NK-92 treated with Interleukin-12 subunit alpha and Interleukin-12 subunit beta, amount 100 ng/mL, for 24 hours (cell line): ENCODE measurements at places on chromosomes 2 and 18.

DNA sequence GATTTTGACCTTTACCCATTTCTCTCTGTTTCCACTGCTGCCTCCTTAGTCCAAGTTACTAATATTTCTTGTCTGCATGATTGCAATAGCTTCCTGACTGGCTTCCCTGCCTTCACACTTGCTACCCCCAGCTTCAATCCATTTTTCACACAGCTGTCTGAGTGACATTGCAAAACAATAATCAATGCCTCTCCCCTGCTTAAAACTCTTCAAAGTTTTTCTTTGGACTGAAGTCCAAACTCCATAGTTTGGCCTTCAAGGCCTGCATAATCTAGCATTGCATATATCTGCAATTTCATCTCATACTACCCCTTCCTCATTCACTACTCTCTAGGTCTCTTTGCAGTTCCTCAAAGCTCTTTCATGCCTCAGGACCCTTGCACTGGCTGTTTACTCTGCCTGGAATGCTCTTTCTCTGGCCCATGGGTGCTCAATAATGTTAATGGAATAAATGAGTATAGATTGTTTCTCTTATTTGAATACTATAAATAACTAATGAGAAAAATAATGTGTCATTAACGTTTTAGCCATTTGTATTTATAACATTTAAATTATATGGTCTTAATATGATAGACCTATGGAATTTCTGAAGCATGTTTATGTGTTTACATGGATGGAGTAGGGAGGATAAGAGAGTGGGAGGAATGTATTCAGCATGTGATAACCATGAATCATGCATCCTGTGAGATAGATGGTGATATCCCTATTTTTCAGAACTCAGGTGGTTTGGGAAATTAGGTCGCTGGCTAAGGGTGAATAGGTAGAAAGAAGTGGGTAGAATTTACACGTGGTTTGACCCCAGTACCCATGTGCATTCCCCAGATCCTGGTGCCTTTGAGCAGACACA, 5.7 kb upstream of the TMEM178A start:
- no peak for DNase-seq

- DNase-seq = no peak
These were observed 154.5 kb upstream of the RBMS1 start for GRCh38 chr2:160647967-160648685.

- DNase-seq = no peak
These were observed 314.7 kb downstream of the DSC3 start for GRCh38 chr18:30727849-30728248.

DNA sequence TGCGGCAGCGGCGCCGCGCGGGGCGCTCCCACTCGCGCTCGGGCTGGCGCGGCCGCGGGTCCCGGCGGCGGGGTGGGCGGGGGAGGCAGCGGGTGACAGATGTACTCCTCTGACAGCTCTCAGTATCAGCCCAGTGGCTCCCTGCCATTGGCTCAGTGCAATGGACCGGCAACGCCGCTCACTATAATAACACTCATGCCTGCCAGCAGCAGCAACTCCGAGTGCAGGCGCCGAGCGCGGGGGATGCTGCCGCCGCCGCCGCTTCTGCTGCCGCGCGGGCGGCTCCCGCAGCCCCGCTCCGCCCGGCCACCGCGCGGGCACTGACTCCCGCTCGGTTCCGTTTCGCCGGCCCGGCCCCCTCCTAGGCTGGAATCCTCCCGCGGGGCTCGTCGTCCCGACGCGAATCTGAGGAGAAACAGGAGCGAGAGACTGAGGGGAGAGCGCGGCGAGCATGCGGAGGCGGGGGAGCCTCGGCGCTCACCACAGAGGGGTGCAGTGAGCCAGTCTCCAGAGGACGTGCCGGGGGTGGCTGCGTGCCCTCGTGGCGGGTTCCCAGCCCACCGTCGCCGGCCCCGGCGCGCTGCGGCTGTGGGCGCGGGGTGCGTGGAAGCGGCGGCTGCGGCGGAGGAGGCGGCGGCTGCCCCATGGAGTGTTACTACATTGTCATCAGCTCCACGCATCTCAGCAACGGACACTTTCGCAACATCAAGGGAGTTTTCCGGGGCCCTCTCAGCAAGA, at the start of gene ZNF804A:
Gene ZNF804A, plus strand, starts transcription at position 214 of the 738 bp plus-strand sequence. Its CDS starts 431 bp downstream, at position 645.
- no peak for DNase-seq

GRCh38 chr18:70127359-70127758, 78.1 kb downstream of the RTTN start:
- DNase-seq = no peak

DNA sequence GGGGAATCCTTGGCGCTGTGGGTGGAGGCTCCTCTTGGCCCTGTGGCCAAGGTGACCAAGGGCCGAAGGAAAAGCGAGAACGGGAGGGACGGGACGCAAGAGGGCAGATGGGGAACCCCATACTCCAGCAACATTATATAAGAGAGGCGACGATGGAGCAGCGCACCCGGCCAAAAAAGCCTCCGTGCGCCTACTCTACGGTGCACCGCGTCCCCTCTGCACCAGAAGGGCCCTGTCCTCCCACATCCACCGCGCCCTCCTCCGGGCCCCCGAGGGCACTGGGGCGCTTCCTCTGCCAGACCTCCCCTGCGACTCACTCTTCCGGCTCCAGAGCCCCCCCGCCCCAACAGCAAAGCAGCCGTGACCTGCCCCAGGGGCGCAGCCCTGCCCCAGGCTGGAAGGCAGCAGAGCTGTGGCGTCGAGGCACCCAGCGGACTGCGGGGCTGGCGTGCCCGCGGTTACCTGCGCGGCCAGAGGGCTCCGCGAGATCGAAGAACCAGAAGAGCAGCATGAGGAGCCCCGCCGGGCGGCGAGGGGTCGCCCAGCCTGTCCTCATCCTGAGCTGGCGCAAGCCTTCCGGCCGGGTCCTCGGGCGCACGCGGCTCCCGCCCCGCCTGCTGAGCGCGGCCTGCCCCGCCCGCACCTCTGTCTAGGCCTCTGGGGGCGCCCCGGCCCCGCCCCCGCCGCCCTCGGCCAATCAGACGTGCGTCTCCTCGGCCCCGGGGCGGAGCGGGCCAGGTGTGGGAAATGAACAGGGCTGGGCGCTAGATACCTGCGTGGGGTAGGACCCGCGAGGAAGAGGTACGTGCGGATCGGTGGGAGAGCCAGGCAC, 106.3 kb upstream of the CD302 start:
- peak; percentile 68 for DNase-seq

DNA sequence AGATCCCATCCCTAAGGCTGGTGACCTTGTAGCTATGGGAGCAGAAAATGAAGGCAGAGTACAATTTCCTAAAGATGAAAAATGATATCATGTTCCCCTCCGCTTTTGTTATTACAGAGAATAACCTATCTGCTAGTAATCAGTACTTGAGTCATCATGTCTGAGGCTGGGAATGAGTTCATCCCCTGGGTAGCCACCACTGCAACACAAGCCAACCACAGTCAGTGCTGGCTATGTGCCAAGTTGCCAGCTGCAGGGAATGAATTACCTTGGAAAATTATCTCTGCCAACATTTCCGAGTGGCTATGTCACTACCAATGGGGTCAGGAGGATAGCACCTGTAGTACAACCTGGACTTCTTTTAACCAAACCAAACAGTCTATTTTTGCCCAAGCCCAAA, 1094.7 kb upstream of the DDX18 start:
- no peak for DNase-seq

DNA sequence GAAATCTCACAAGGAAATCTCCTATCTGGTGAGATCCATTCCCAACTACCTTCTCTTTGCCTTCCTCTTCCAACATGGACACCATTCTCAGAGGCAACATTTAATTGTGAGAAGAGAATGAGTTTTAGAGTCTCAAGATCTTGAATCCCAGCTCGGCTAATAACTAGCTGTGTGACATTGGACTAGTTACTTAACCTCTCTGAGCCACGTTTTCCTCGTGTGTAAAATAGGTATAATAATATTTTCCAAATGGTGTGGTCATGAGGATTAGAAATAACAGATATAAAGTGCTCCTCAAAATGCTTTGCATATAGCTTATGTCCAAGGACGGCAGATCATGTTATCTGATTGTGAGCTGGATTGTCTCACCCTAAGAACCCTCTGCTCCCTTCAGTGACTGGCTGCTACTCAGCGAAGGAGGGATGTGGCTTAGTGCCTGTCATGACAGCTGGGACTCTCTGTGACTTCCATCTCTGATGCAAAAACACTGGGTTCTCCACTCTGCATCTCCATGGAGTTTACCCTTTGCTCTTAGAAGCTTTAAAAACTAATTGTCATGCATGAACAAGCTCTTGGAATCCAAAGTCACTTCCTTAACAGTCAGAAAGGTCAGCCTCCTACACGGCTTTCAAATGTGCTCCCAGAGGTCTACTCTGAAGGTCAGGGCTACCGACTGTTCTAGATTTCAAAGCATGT, 38.4 kb upstream of the MRPL19 start:
- DNase-seq = no peak

- no peak for DNase-seq
These were observed 65.6 kb downstream of the TWSG1 start for GRCh38 chr18:9400197-9400596.

- DNase-seq = no peak
These were observed 28.0 kb downstream of the AGAP1 start for GRCh38 chr2:235521844-235522243.

GRCh38 chr2:133266926-133267590, 301.2 kb downstream of the NCKAP5 start:
- no peak for DNase-seq

DNA sequence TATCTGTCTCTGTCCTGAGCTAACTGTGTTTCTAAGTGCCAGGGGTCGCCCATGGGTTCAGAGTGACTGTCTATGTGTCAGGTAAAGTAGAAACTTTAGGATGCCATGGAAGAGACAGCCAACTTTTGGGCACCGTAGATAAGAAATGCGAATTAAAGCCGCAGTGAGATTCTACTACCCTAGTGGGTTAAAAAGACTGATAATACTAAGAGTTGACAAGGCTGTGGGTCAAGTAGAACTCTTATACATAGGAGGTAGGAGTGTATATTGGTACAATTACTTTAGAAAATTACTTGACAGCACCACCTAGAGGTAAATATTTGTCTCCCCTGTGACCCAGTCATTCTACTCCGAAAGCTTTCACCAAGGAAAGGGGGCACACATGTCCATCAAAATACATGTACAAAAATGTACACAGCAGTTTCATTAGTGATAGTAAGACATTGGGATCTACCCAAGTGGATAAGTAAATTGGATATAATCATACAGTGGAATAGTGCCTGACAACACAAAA, 371.3 kb downstream of the SLC4A3 start:
- no peak for DNase-seq

DNA sequence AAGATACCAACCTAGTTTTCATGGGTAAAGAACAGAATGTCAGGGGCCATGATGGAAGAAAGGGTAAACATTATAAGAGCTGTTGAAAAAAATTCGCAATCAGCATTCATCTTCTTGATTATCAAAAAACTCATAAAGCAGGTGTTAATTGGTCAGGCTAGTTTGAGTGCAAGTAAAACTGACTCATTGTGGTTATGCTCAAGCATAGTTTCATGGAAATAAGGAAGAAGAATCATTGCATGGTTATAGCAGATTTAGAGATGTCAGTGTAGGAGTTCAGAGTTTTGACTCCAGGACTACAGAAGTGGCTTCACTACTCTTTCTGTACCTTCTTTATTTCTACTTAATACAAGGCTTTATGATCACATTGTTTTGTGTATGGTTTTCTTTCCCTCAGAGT, 26.9 kb upstream of the CDH19 start:
- DNase-seq = no peak

DNA sequence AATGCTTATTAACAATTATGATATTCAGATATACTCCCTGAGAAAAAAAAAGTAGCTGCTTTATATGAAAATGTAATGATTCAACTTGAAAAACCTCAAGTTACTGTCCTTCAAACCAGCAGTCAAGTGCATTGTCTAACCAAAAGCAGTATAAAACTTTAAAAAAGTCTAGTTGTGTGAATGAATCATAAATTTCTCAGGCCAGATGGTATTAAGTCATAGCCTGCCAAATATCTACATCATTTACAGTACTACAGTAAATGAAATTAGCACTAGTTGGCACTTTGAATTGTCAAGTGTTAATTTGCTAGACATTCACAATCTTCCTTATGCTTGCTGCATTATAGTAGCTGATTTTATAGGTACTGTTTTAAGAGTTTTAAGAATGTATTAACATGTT, 85.9 kb downstream of the CBLN2 start:
- no peak for DNase-seq

DNA sequence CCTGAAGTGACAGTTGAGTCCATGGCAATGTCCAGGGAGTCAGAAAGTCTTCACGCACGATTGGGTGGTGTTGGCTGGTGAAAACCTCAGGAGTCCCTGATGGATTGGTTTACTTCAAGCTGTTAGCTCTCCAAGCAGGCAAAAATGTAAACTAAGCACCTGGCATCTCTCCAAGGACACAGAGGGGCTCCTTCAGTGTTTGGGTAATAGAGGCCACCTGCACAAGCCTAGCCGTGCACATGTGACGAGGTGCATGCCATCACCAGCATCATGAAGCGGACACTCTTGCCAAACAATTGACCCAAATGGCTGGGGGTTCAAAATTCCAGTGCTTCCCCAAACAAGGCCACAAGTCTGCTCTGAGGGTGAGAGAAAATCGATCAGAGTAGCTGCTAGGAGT, 104.7 kb upstream of the CD302 start:
- DNase-seq = no peak

DNA sequence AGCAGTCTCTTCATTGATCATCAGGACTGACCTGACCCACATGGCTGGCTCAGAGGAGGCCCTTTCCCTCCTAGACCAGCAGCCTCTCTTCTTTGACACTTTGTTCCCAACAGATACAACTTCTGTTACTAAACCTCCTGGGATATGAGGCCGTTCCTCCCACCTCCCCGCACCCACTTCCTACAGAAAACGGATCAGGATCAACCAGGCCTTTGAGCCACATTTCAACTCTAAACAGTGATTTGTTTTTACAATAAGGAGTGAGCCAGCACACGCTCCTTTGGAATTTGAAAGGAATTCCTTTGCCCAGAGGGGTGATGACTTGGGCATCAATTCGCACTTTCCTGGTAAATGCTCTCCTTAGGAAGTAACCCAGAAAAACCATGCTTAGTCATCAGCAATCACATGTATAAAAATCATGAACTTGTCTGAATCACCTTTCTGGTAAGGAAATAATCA, 180.4 kb downstream of the FAM124B start:
- DNase-seq = no peak

DNA sequence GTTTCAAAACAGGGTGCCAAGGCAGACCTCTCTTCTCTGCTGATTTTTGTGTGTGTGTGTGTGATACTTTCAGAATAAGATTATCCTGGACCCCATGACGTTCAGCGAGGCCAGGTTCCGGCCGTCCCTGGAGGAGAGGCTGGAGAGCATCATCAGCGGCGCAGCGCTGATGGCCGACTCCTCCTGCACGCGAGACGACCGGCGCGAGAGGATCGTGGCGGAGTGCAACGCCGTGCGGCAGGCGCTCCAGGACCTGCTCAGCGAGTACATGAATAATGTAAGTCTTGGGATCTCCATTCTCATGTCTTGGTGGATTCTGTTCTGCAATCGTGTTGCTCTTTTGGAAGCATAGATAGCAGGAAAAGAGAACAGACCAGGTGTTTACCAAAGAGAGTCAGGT, 395.0 kb downstream of the LRRTM1 start:
- DNase-seq = no peak

DNA sequence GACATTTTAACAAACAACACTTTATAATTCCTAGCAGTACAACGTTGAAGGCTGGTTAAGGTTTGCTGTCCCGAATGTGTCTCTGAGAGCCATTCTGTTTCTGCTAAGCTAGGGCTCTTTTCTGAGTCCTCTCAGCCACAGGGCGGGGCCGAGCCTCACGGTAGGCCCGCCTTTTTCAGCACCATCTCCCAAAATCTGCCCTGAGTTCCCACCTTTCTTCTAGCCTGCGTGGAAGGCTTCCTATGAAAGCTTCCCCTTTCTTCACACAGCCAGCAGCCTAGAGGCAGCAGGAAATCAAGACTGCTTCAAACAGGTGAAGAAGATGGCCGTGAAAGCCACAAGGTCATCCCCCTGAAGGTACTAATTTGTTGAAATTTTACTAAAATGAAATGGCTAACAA, 255.5 kb downstream of the CDH2 start:
- no peak for DNase-seq
